ENCODE measurements at places on chromosomes 12 and 14.

DNA sequence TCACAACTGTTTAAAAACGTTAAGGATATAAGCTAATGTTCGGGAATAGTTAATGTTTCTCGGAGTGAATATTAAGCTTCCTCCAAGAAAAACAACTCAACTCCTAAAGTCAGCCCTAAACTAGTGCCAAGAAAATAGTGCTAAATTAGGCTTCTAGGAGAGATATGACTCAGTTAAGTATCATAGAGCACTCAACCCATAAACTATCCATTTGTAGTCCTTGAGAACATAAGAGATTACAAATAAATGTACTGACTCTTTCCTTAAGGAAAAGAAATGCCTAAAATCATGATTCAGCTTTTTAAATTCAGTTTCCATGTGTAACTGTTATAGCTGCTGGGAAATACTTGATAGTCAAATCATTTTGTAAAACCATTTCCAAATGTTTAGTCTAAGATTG is 117.1 kb downstream of the HMGA2 start:
- DNase-seq = no peak

DNA sequence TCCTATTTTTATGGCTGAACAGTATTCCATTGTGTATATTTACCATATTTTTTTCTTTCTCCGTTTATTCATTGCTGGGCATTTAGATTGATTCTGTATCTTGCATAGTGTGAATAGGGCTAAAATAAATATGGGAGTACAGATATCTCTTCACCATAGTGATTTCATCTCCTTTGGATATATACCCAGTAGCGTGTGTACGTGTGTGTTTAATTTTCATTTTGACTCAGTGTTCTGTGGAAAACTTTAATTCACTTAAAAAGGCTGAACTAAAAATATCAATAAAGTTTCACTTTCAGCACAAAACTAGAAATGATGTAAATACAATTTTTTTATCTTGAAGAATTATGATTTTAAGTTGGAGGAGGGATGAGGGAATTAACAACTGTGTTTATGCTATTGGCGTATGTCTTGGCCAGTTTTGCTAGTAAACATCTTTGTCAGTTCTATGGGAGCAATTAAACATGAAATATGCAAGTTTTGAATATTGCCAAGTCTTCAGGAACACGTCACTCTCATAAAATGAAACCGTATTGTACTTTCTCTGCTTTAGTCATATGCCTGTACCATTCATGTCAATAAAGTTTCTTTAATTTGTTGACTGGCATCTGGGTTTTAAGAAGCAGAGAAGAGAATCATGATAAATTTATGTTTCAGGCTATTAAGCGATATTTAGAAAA is 99.8 kb downstream of the PTGER2 start:
- DNase-seq = no peak

DNA sequence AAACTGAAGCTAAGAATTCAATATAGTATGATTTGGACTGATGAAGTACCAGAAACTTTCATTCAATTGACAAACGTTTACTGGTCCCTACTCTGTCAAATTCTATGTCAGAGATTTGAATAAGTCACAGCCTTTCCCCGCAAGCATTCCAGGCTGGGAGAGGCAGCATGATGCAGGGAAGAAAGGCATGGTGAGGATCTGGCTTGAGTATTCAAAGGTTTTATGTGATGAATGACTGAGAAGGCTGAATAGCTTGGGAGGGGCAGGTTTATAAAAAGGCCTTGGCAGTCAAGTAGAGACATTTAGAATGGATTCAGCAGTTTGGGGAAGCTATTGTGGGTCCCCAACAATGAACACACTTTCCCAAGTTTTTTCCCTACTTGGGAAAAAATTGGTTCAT is 431.8 kb downstream of the DPF3 start:
- no peak for DNase-seq

DNA sequence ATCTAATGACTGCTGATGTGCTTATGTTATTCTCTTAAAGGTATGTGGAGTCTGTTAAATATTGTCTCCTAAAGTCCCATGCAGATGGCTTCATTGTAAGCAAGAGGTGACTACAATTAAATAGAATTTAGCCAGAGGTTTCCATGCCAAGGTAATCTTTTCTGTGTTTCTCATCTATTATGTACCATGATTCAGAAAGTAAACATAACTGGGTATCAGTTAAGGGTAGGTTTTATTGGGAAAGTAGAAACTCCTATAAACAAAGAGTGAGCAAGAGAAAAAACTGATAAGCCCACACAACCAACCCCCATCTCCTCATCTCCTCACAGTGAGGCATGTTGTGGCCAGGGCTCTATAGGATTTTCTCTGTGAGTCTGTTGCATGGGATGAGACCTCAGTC is 611.7 kb downstream of the SNAPC1 start:
- no peak for DNase-seq

GRCh38 chr12:47799357-47799955 is 20.2 kb downstream of the HDAC7 start:
- peak; percentile 32 for DNase-seq

GRCh38 chr12:7075939-7076338 is 15.4 kb downstream of the C1S start:
- DNase-seq = no peak

- DNase-seq = no peak
Observed at GRCh38 chr12:106906715-106907114, 49.0 kb upstream of the TMEM263 start.

DNA sequence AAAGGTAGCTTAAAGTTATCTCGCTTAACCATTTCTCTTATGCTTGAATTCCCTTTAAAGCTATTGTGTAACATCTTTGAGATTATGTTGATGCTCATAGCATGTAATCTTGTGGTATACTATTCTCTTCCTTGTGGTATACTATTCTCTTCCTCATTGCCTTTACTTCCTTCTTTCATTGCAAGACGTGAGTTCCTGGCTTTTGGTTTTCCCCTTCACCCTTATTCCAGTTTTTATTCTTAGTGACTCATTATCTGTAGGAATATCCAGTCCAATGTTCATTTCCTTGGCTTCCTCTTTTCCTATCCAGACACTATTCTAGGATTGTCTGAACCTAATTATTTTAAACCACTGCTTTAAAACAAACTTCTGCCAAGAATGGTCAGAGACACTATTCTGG is 564.0 kb downstream of the CCER1 start:
- peak; percentile 16 for DNase-seq

DNA sequence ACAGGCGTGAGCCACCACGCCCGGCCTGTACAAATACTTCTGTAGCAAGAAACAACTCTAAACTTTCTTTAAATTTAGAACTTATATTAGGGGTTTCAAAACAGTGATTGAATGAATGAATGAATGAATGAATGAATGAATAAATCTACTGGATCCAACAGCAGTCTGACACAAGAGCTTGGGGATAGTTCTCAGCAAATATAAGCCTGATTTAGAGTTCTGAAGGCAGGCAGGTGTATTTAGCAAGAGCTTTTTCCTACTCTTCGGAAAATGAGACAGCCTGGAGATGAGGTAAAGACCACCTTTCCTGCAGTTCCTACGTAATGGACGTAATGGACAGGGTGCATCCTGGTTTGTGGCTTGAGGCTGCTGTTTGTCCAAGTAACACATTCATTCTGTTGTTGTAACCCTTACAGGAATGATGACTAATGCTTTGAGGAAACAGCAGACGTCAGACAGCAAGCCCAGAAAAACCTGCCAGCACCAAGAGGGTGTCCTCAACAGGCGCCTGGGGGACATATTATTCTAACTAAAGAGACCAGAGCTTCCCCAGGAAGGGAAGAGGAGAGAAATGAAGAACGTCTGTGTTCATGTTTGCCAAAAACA is 277.4 kb upstream of the SOX5 start:
- no peak for DNase-seq

GRCh38 chr14:36773136-36773540 is 111.5 kb downstream of the PAX9 start:
- DNase-seq = no peak

DNA sequence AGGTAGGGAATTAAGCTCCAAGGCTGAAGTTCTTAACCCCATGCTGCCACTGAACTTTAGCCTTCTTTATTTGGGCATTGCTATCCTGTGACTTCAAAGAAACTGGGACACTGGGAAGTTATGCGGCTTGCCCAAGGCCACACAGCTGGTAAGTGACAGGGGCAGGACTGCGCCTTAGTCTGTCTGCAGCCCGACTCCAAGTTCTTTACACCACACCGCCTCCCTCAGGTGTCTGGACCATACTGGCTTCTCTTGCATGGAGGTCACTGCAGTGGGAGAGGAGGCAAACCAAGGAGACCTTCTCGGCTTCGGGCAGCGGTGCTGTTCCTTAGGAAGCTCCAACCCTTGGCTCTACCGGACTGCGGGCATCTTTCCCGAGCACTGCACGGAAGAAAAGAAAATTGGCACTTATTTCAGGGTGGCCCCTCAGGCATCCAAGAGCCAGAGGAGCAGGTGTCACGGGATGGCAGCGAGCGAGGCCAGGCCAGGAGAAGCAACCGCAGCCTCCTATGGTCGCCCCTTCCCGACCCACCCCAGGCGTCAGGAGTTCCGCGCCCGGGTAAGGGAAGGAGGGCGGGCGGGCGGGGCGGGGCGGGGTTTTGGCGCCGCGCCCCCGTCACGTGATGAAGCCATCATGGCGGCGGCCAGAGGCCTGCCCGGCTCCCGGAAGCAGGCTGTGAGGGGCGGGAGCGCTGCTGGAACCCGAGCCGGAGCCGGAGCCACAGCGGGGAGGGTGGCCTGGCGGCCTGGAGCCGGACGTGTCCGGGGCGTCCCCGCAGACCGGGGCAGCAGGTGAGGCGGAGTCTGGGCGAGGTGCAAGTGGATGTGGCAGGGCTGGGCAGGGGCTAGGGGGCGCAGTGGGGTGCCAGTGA is 16.4 kb upstream of the ESPL1 start:
- peak; percentile 66 for DNase-seq

DNA sequence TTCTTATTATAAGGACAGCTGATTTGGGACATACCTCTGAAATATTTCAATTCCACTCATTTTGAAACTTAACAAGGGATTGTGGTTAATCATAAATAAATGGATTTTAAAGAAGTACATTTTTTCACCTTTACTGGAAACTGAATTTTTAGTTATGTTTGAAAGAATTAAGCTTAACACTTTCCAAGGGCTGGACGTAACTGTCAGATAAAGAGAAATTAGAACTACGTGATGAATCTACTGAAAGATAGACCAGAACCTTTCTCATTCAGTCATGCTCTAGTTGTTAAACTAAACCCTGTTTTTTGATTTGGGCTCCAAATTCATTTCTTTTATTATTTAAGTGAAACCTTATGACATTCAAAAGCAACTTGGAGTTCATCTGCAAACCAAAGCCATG is 1892.1 kb upstream of the SEL1L start:
- no peak for DNase-seq

DNA sequence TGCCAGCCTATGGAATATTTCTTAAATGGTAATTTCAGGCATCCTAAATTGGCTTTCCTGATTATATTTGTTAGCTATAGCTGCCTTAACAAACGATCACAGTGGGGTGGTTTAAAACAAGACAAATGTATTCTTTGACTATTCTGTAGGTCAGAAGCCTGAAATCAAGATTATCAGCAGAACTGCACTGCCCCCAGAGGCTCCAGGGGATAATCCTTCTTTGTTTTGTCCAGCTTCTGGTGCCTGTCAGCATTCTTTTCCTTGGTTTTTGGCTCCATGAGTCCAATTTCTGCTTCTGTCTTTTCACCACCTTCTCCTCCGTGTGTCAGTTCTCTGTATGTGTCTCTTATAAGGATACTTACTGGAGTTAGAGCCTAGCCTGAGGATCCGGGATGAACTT is 1282.2 kb upstream of the USP15 start:
- DNase-seq = no peak

GRCh38 chr12:9051158-9051550 is 61.8 kb downstream of the KLRG1 start:
- DNase-seq = peak; percentile 71

GRCh38 chr12:93008044-93008778 is 79.1 kb upstream of the EEA1 start:
- DNase-seq = no peak

DNA sequence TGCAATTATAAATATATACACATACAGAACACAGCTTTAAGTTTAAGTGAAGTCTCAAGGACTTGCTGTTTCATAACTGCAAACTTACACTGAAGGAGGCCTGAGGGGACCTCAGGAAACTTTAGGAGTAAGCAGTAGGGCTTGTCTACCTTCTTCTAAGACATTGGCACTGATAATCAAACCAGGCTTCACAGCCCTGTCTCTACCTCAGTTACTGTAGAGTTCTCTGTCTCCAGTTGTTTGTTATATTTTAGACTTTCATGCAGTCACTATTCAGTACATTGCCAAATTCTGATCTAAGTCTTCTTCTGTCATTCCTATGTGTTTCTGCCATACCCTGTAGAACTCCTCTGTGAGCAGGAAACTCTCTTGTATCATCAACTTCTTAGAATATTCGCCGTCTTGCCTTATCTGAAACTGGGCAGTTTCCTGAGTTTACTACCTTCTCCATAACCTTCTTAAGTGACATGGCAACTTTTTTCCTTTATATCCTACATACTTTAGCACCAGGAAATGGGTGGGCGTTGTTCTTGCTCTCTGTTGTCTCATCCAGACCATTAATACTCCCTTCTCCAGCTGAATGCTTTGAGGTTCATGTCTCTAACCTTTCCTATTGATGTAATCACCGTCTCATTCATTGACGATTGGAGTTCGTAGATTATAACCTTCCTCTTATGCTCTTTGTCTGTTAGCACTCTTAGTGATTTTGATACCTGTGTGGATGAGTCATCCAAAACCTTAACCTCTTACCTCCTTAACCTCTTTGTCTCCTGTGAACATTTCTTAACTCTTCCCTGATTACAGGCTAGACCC is 11.4 kb downstream of the APAF1 start:
- DNase-seq = no peak

DNA sequence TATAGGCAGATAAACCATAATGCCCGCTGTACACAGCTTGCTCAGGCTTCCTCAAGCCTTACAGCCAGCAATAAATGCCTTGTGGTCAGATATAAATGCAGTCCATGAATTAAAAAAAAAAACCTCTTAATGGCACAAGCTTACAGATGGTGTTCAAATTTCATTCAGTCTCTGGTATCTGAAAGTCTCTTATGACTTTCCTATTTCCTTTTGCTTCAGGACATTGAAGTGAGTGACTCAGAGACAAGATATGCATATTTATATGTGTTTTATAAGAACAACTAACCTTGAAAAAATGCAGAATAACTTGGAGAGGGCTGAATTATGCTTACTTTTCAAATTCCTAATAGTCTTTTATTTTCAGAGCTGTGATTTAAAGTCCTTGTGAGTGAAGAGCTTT is 426.9 kb upstream of the MIS18BP1 start:
- no peak for DNase-seq

- no peak for DNase-seq
Observed at GRCh38 chr12:21528953-21529352, 2.9 kb downstream of the SPX start.

GRCh38 chr12:13496111-13496510 is 299.6 kb downstream of the EMP1 start:
- DNase-seq = no peak

All from inflammatory macrophage (primary cell).